ENCODE measurements at places on chromosomes 2 and 18.

- no peak for DNase-seq
Observed at GRCh38 chr2:160142472-160142871, 57.6 kb downstream of the ITGB6 start.

- DNase-seq = no peak
Observed at GRCh38 chr2:102200539-102200938, 13.7 kb downstream of the IL1RL2 start.

DNA sequence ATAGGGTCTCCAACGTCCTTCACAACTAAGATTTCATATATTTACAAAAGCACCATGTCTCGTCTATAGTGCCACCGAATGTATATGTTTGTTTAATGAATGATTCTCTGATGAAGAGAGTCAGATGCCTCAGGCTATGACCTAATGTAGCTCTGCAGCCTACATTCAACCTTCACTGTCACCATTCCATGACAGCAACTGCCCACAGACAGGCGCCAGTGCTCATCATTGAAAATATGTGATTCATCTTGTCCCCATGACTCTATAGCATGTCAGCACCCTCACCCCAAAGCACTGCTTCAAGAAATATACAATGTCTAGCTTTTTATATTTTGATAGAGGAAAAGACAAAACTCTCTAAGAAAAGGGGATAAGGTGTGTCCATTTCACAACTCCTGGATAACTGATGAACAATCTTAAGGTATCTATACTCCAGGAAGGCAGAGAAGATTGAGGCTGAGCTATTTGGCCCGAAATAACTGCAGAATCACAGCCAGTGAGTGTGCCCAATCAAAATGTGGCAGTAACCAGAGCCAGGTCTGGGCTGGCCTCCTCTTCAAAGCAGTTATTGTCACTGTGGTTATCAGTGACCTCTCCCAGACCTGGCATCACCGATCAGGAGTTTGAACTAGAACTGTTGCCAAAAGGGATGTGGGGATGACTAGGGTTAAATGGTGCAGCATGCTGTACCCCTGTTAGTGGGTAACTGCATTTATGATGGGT, 246.6 kb downstream of the SETBP1 start:
- no peak for DNase-seq

DNA sequence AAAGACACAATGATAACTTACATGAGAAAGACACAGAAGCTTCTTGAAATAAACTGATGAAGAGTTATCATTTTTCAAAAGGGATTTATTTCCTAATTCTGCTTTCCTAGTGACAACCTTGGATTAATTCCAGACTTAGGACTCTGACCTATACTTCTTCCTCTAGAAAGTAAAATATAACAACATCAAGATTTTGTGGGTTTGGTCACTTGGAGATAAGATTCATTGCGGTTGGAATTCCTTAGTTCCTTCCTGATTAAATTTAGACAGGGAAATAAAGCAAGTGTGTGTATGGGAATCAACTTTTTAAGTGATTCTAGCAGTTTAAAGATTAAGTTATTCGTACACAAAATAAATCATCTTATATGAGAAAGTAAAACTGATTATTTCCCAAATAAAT, 208.4 kb upstream of the CCDC150 start:
- no peak for DNase-seq

DNA sequence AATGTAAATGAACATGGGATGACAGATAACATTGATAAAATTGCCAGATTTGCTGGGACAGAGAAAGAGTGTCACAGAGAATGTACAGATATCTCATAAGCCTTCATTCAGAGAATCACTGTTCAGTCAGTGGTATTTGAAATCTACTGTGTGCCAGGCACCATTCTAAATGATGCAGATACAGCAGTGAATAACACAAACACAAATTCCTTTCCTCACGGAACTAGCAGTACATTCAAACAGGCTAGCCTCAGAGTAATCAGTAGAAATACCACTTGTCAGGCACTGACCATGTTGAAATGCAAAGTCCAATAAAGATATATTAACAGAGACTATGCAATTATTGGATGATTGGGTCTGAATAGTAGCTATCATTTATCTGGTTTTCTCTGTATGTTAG, 211.0 kb downstream of the RDH14 start:
- no peak for DNase-seq

DNA sequence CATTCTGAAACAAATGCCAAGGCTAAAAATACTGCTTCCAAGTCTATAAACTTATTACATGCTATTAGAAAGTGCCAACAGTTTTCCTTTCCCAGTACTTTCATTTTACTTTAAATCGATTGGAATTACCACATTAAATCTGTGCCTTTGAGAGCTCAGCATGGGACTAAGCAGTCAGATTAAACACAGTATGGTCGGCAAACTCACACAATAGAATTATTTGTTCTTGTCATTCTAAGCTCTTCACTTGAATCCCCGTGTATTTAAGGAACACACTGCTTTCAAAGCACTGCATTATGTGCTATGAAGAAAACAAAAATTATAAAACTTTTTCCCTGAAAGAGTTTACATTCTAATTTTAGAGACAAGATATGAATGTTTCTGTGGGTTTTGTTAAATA, 444.4 kb upstream of the SLC39A10 start:
- no peak for DNase-seq

GRCh38 chr2:101717071-101717845, 19.8 kb downstream of the MAP4K4 start:
- peak; percentile 62 for DNase-seq

DNA sequence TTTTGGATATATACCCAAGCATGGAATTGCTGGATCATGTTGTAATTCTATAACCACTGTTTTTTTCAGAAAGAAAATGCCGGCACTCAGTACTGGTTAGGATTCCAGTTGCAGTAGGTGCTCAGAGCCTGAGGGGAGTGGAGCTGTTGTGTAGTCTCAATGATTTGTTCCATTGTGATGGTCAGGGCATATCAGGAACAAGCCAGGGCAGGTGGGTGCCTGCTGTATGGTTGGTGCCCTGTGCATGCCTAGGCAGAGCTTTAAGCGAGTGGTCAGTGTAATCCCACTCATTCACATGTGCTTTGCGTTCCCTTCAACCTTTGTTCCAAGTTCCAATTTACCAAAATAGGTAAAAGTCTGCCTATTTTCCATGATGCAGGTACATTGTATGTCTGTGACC, 100.9 kb downstream of the FHOD3 start:
- DNase-seq = no peak

DNA sequence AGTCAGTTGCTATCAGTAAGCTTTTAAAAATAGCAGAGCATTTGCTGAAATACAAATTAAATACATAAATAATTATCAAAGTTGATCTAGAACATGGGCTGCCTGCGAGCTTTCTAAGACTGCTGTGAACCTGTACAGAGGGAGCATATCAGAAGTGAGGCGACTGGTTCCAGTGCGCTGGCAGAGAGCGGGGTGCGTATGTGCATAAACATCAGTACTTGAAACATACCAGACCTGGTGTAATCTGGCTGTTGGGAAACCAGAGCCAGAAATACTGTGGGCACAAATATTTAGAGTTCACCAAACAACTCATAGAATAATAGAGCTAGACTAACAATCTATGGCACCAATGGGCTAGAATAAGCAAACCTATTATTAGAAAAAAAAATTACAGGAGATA, 27.3 kb downstream of the PDIA6 start:
- DNase-seq = no peak

- DNase-seq = no peak
Observed at GRCh38 chr2:216490061-216490460, 8.6 kb upstream of the RPL37A start.

DNA sequence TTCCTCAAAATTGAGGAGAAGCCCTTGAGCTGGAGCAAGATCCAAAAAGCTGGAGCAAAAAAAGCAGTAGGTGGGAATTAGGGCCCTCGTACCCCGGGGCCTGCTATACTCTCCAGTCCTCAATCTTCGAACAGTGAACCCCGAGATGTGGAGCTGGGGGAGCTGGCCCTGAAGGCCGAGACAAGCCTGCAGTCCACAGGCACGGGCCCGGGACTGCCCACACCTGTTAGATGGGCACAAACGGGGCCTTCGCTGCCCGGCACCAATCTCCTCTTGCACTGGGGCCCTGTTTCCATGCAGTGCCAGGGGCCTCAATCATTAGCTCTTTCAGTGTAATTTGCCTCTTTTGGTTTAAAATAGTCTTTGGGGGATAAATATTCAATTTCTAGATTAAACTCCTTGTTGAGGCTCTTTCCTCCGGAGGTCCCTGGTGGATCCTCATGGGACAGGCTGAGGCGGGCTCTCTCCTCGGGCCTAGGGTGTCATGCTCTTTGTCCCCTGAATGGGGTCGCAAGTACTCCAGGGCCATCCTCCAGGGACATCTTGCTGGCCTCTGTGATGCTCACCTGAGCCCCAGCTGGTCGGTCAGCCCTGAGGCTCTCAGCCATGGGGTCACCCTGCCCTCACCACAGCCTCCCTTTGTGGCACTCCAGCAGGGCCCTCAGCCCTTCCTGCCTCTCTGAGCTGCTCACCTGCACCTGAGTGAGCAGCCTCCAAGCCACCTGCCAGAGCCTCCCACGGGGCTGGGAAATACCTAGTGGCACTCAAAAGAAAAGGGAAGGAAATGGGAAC, 223.6 kb downstream of the ALPK2 start:
- DNase-seq = no peak

DNA sequence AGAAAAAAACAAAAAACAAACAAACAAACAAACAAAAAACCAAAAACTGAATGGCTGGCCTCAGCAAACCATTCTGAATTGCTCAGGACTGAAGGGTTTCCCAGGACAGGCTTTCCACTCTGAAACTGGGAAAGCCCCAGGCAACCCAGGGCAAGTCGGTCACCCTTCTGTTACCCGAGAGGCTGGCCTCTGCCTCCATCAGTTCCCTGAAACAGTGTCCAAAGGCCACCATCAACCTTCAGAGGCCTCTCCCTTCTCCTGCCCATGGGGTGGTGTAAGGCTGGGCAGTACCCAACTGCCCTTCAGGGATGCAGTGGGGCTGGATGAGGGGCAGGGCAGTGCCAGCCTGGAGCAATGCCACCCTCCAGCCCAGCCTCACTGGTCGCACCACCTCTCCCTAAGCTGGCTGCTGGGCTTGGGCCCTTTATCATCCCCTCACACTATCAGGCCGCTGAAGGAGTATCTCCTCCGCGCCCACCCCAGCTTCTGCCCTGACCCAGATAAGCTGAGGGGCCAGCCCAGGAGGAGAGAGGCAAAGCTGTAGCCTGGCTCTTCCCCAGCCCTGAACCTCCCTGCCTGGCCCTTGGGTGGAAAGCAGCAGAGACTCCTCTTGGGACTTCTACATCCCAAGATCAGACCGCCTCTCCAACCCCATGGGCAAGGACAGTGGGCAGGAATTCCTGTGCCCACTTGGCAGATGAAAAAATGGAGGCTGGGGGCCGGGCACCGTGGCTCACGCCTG, 35.9 kb downstream of the ZFP36L2 start:
- DNase-seq = no peak

GRCh38 chr2:104919127-104919526, 65.2 kb downstream of the POU3F3 start:
- DNase-seq = no peak

GRCh38 chr2:37354531-37354930, 10.1 kb downstream of the QPCT start:
- DNase-seq = no peak

DNA sequence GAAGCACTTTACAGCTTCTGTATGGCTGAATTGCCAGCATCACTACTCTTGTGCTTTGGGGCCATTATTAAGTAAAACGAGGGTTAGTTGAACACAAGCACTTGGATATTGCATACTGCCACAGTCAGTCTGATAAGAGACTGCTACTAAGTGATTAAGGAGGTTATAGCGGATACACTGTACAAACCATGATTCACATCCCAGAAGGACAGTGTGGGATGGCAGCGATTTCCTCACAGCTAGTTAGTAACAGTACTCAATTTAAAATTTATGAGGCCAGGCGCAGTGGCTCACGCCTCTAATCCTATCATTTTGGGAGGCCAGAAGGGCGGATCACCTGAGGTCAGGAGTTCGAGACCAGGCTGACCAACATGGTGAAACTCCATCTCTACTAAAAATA, 2.6 kb upstream of the BMPR2 start:
- no peak for DNase-seq

DNA sequence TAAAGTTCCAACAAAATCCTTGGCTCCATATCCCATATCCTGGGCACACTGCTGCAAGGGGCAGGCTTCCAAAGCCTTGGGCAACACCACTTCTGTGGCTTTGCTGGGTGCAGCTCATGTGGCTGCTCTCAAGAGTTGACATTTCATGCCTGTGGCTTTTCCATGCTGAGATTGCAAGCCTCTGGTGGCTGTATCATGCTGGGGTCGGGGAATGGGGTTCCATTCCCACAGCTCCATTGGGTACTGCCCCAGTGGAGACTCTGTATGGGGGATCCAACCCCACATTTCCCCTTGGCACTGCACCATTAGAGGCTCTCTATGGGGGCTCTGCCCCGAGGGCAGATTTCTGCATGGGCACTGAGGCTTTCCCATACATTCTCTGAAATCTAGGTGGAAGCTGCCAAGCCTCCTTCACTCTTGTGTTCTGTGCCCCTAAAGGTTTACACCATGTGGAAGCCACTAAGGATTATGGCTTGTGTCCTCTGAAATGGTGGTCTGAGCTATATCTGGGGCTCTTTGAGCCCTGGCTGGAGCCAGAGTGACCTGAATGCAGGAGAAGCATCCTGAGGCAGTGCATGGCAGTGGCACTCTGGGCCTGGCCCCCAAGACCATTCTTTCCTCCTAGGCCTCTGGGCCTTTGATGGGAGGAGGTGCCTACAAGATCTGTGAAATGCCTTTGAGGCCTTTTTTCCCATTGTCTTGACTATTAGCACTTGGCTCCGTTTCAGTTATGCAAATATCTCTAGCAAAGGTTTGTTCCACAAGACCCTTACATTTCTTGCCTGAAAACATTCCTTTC, 107.9 kb downstream of the PTGR3 start:
- no peak for DNase-seq

DNA sequence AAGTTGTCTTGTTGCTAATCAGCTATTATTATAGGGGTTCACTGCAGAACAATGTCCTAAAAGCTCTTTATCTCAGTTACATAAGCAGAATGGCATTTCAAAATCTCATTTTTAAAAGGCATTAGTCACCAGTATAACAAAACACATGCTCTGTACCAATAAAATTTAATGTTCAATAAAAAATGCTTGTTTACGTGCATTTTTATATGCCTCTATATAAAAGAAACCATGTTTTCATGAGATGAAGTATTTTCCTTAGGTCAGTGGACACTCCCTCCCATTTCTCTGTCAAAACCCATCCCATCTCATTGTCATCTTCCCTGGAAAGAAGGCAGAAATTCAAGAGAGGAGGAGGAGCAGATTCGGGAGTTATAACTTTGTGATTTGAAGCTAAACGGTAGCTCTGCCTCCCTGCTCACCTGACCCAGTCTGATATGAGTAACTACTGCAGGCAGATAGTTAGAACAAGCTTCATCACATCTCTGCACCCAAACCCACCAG, 231.9 kb upstream of the SIX2 start:
- DNase-seq = no peak
